Fibroblast of the aortic adventitia (primary cell): ENCODE measurements at places on chromosomes 6 and 20.

DNA sequence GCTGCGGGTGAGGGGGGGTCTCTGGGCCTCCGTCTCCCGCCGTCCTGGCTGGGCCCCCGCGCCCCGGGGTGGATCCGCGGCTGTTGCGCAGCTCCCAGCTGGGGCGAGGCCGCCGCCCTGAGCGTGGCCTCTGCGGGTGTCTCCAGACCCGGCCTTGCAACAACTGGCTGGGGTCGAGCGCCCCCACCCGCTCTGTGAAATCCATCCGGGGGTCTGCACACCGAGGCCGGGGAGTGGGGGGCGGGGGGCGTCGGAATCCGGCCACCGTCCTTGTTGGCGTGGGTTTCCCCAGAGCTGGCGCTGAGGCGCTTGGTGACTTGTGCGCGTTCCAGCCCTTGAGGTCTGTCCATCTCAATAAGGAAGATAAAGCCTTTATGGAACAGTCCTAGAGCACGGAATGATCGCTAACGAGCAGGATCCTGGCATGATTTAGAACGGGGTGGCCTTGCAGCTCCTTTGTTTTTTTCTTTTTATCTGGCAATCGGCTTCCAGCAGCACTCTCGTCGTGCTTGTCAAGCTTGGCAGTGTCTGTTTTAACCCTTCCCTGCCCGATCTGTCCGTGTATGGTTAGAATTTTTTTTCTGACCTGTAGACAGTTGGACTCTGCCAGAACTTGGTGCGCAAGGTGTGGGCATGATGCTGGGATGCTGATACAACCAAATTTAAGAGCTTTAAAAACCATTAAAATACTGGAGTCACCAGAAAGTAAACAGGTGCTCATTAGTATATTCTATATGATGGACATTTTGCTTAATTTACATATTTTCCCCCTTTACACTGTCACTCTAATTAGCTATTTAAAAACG, 675 bp downstream of the DSTN start:
- peak; percentile 59 for DNase-seq

DNA sequence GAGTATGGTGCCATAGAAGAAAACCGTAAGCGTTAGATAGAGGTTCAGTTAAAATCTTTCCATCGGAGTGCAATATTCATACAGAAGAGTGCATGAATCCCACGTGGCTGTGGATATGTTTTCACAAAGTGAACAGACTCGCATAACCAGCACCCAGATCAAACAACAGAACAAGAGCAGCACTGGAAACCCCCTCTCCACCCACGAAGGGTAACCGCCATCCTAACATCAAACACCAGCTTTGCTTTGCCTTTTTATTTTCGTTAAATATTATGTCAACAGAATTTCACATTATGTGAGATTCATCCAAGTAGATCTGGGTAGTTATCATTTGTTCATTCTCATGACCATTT, 4.7 kb downstream of the GTSF1L start:
- DNase-seq = no peak

- no peak for DNase-seq
Measured at GRCh38 chr6:144023216-144023615, 15.2 kb upstream of the PLAGL1 start.

DNA sequence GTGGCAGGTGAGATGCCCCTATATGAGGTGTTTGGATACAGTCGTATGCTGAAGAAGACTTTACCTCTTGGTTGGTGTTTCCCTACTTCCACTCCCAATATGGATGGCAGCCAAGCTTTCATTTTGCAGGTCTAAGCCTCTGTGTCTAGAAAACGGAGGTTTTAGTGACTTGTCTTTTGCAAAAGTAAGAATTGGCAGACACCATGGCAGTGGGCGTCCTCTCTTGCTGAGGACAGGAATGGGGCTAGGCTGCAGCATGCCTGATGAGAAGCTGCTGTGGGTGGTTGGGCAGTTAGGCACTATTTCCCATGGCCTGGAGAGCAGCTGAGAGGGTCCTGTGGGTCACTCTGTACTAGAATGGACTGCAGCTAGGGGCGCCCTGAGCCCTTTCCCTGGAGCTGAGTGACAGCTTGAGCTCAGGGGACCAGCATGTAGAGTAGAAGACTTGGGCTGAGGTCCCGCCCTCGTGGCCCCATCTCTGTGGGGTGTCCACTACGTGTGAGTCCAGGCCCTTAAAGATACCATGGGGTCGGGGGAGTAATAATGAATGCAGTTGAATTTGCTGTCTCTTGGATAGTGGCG, 127.4 kb downstream of the CDH26 start:
- no peak for DNase-seq

DNA sequence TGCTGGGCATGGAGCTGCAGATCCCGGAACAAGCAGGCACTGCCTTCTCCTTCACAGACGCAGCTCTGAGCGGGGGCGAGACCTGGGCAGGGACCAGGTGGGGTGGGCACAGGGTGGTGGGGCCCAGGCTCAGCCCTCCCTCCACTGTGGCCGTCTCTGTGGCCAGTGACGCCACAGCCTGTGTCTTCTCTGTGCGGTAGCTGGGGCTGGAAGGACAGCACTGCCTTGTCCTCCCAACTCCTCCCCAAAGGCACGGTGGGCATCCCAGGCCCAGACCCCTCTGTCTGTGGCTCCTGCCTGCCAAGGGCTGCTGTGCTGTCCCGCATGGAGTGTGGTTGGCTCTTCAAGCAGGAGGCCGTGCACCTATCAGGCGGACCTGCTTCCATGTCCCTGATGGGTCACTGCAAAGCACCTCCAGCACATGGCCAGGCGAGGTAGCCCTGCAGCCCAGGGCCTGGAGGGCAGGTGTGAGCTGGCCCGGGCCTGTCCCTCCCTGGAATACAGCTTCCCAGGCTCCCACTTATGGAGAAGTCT, 14.8 kb upstream of the TNFRSF6B start:
- DNase-seq = no peak

GRCh38 chr6:9851541-9852380, 563.1 kb downstream of the TFAP2A start:
- DNase-seq = peak; percentile 6

DNA sequence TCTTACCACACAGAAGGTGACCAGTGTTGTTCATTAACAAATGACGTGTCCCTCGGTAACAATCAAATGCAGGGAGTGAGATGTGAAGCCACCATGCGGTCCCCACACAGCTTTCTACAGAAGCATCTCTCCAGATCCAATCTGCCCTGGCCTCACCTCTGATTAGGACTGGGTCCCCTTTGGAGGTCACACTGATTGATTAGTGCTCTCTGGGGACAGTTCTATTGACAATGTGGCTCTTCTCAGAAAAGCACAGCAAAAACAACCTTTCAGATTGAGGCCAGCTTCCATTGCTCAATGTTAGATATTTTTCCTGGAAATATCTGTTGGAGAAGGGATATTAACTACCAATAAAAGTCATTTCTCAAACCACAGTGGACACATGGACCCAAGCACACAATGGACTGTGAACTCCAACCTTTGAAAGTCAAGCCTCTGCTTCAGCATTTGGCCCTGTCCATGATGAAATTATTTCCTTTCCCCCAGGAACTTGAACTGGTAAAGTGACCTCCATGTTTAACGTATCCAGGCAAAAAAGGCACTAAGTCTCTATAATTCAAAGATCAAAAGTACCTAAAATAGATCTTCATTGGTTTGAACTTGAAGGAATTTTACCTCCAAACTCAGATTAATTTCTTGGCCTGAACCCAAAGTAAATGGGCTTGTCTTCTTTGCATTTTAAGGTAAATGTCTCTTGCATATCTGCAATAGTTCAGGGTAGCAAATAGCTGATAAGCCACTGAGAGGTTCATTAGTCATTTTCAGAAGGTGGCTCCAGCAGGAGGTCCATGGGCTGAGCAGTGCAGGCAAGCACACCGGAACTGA, 118.5 kb downstream of the FOXA2 start:
- no peak for DNase-seq

DNA sequence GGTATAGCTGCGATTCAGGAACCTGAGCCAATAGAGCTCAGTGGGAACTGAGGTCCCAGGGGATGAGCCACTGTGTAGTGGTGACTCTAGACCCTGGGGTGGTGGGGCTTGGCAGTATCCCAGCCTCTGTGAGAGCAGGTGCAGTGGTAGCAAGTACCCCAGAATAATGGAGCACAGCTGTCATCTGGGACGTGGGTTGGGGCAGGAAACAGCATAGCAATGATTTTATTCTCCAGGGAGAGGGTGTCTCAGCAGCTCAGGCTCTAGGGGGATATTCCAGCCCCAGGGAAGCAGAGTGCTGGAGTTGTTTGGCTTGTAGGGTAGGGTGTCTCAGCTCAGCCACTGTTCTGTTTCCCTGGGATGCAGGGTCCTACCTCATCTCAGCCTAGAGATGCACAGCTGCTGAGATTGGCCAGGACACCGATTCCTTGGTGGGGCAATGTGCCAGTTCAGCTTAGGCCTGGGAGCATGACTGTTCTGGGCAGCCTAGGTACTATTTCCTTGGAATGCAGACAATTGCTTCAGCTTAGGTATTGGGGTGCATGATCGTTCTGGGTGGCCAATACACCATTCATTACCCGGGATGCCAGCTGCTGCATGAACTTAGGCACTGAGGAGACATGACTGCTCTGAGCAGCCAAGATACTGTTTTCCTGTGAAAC, 34.0 kb upstream of the NUP153 start:
- no peak for DNase-seq

DNA sequence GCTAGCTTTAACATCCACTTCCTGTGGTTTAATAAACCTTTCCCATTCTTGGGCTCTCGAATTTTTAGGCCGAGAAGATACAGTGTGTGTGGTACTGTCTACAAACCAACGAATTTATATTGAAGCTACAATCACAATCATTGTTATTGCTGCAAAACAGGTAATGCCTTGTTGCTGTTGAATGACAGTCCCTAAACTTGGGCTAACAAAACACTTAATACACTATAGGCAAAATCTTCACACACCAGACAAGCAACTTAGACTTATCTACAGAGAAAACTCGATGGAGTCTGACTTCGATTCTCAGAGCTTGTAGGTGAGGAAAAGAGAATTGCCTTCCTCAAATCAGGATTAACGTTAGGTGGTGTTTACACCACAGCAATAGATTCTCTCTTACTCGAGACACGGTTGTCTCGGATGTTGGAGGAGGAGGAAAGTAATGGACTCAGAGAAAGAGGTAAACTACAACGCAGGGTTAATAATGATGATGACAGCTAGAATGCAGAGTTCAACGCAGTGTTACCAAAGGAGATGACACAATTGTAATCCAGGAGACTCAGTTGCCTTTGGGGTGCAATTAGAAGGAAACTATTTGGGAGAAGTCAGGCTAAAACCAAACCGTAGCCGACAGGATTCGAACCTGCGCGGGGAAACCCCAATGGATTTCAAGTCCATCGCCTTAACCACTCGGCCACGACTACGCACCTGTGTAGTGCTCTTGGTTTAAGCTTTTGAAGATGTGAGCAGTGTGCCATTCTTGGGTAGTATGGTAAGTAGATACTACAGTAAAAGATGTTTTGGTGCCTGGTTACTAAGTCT, 32.5 kb upstream of the ZNF184 start:
- peak; percentile 49 for DNase-seq

DNA sequence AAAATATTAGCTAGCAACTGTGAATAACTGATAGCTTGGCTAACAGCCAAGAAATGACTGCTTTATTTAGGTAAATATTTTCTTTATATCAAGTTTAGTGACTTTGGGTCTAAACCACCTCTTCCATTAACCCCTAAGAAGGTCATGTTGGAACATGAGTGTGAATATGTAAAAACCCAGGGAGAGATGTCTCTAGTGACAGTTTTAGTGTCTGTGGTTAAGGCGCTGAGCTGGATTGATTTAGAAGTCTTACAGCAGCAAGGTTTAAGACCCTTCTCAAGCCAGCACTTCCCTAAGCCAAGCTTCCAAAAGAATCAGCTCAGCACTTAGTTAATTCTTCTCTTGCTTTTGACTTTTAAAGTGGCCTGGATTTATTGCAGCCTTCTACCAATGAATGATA, 11.4 kb upstream of the SIRT5 start:
- DNase-seq = no peak

DNA sequence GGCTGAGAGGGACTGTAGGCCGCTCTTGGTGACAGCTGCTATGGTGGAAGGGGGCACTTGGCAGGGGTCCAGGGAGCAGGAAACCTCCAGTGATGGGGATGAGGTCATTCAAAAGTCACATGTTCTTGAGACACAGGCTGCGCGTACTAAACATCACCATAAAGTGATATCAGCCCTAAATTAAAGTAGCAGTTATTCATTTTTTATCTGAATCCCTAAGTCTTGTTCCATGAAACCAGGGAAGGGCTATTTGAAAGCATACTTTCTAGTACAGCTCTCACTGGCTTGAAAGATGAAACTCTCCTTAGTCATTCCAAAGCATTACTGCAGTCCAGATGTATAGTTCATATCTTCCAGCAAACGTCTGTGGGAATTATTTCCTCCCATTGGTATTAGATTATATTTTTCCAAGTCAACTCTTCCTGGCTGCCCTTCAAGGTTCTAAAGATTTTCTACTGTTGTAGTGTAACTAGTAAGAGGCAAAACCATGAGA, 373.1 kb downstream of the CD109 start:
- DNase-seq = peak; percentile 88

GRCh38 chr6:114135363-114135971, 164.5 kb upstream of the HDAC2 start:
- DNase-seq = no peak

DNA sequence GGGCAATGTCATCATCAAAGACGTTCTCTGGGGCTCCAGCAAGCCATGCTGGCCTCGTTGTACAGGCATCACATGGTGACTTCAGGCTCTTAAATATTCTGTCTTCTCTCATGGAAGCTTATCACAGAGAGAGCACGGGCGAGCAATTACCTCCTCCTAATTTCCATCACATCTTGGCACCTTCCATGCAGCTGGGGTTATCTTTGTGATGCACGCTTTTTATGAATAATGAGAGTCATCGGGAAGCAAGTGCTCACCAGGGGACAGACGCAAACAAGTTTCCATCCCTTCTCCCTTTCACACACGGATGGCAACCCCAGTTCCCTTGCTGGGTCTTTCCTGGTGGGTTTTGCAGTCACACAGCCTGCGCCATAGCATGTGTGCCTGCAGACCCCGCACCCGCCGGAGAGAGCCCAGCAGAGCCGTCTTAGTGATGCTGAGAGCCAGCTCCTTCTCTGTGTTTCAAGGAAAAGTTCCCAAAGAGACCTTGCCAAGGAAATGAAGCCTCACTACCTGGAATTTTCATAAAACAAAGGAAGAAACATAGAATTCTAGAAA, 116.3 kb upstream of the AFDN start:
- no peak for DNase-seq
